Astrocyte of the hippocampus (primary cell): ENCODE measurements at places on chromosomes 1 and 21.
A peak's percentile ranks its signal among the peaks of the same experiment; 100 is the strongest.

- no peak for DNase-seq
These were observed 154.9 kb downstream of the RERE start for GRCh38 chr1:8662380-8663072.

DNA sequence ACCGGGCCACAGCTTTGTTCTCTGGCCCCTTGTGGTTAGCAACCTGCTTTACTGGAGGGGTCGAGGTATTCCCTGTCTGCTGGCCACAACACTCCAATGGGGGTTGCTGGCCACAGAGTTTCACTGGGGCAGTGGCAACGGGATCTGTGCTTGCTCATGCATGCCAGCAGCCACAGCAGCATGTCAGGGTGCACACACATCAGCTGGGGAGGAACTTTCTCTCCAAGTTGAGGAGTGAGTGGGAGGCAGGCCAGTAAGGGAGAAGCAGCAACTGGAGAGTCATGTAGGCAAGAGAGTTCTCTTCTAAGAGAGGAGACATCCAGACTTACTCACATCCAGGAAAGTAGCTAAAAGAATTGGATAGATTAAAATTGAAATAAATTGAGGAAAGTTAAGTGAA lies 38.0 kb downstream of the SAMD13 start:
- DNase-seq: no peak

DNA sequence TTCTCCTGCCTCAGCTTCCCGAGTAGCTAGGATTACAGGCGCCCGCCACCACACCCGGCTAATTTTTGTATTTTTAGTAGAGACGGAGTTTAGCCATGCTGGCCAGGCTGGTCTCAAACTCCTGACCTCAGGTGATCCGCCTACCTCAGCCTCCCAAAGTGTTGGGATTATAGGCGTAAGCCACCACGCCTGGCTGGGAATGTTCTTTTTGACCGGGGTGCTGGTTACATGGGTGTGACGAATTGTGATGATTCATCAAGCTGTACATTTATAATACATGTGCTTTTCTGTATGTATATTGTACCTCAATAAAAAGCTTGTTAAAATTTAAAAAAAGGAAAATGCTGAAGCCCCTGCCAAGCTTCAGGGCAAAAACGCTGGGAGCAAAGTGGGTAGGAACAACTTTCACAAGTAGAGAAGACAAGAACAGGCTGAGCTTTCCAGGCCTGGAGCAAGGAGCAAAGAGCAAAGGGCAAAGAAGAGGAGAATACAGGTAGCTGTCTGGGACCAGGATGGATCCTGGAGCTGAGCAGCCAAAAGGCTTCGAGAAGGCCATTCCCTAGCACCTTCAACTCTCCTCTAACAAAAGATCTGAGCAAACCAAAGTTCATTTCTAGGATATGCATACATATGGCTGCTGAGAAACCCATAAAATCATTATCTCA lies 20.5 kb upstream of the YRDC start:
- DNase-seq: no peak

- DNase-seq: no peak
These were observed 40.5 kb upstream of the ZNF648 start for GRCh38 chr1:182102043-182102416.

GRCh38 chr1:51686450-51686849 lies 69.6 kb downstream of the OSBPL9 start:
- no peak for DNase-seq

DNA sequence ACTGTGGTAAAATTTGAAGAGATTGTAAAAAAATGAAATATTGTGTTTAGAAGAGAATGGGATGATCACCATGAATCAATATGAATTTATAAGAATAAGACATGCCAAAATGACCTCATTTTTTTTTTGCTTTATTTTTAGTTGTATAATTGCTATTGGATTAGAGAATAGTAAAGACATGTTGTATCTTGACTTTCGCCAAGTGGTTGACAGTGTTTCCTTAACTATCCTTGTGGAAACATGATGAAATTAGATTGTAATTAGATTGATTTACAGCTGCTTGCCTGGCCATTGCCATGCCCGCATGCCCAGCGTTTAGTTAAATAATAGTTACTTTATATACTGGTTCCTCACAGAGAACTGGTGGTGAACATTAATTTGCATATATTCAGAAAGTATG lies 154.9 kb downstream of the MAGI3 start:
- DNase-seq: no peak

DNA sequence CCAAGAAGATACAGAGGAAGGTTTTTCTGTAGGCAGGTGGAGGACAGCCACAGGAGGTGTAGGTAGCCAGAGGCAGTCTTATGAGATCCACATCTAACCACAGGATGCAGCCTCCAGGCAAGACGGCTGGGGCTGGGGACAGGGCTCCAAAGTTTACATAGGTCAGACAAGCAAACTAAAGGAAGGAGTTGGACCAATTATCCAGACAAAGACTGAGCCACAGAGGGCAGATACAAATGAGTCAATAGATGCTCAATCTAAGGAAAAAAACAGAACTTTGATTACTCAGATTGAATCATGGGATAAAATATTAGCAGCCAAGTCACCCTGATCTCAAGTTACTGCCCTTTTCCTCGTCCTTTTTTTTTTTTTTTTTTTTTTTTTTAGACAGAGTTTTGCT lies 91.6 kb downstream of the RGS7 start:
- DNase-seq: no peak

DNA sequence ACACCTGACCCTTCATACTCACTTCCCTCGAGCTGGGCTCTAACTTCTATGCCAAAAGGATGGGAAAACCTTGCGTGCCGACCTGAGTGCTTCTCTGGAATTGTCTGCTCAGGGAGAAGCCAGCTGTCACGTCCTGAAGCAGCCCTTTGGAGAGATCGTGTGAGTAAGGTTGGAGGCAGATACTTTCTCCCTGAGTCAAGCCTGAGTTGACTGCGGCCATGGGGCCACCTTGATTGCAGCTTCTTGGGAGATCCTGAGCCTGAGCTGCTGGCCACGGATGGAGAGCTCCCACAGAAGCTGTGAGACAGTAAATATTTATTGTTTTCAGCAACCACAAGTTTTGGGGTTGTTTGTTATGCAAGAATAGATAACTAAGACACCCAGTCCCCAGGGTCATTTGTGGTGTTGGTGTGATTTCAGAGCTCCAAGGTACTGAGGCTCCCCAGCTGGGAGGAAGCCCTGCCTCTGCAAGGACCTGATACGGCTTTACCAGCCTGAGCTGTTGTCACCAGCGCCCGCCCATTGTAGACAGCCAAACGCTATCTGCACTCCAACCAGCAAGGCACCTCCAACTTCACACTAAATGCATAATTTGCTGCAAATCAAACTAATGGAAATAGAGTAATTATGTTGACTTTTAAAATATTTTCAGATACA lies 531.6 kb downstream of the PTPRU start:
- no peak for DNase-seq

- peak; percentile 20 for DNase-seq
These were observed 25.6 kb upstream of the RGS13 start for GRCh38 chr1:192610112-192610889.

DNA sequence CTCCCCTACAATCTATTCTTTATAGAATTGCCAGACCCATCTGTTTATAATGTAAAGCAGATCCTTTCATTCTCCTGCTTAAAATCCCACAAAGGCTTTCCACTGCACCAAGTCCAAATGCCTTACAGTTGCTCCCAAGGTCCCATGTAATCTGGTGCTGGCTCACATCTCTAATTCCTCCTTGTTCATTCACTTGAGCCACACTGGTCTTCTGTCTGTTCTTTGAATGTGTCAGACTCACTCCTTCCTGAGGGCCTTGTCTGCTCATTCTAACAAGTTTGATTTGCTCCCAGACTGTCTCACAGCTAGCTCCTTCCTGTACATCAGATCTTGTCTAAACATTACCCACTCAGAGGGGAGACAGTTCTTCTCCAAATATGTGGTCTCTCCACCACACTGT lies 38.9 kb downstream of the ALG14 start:
- peak; percentile 39 for DNase-seq

- DNase-seq: peak; percentile 51
These were observed 385.4 kb downstream of the DISC1 start for GRCh38 chr1:232011961-232012360.

- no peak for DNase-seq
These were observed 54.4 kb upstream of the RIPK4 start for GRCh38 chr21:41821081-41821755.

DNA sequence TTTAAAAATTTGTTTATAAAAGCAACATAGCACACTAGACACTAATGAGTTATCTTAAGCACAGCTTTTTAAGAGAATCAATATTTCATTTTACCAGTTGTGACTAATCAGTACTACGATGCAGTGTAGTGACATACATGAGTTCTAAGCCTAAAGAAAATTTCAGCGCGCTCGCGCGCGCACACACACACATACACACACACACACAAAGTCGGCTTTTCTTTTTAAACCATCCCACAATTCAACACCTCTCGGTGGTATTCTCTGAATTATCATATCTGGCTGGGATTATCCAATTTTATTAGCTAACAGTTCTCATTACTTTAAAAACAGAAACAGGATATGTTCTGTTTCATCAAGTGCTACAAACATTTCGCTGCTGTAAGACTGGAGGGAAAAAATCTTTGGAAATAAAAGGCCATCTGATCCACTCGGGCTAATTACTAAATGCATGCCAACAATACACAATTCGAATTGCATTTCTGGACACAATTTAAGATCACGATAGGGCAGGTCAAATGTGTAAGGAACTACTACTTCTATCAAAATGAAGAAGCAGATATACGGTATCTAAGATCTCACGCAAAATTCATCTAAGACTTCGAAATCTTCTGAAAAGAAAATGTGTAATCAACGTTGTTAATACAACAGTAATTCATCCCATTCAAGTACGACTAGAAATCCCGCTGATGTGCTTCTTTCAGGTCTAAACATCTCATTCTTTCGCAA lies 1.2 kb downstream of the TUT4 start:
- peak; percentile 62 for DNase-seq

DNA sequence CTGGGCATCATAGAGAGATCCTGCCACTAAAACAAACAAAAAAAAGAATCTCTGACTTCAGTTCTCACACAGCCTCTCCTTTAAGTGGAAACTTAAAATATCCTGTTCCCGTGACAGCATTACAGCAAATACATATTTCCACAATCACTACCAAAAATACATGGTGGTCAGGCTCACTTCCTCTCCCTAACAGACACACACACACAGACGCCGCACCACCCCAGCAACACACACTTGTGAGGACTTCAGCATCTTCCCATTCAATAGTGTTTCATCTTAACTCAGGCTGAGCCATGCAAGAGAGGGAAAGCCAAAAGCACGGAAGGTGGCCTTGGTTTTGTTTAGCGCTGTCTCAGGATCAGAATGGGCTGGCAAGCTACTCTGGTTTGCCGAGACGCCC lies 21.9 kb downstream of the KIAA1614 start:
- DNase-seq: no peak

DNA sequence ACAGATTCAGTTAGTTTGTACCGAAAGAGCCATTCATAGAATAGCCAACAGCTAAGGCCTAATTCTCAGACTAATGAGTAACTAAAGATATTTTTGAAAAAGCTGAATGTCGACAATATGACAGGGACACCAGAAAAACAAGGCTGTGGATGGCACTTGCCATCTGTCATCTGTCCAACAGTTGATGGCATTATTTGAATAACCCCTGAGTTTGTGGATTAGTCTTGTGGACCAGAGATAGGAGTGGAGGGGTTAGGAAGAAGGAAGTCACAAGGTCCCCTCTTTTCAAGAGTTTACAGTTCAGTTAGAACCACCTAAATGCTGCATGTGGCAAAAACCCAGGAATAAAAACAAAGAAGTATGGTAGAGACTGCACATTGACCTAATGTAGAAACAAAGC lies 356.5 kb upstream of the DUSP10 start:
- DNase-seq: no peak

GRCh38 chr1:160374306-160375110 lies 7.6 kb downstream of the NHLH1 start:
- no peak for DNase-seq

- DNase-seq: no peak
These were observed 31.7 kb downstream of the DSTYK start for GRCh38 chr1:205179842-205180241.

DNA sequence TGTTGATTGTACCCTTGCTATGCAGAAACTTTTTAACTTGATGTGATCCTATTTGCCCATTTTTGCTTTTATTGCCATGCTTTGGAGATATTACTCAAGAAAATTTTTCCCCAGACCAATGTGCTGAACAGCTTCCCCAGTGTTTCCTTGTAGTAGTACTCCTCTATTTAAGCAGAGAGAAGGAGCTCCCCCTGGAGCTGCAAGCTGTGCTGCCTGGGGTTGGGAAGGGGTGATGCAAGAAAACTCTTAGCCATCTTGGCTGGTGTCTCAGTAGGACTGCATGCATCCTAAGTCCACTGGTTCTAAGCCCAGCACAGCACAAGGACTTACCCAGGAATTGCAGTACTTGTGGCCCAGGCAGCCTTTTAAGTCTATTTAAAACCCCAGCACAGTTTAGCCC lies 121.6 kb downstream of the NTMT2 start:
- DNase-seq: no peak

- DNase-seq: no peak
These were observed 235.4 kb upstream of the KAZN start for GRCh38 chr1:14363036-14363590.

- peak; percentile 89 for DNase-seq
These were observed 80.3 kb downstream of the NENF start for GRCh38 chr1:212512816-212513559.

DNA sequence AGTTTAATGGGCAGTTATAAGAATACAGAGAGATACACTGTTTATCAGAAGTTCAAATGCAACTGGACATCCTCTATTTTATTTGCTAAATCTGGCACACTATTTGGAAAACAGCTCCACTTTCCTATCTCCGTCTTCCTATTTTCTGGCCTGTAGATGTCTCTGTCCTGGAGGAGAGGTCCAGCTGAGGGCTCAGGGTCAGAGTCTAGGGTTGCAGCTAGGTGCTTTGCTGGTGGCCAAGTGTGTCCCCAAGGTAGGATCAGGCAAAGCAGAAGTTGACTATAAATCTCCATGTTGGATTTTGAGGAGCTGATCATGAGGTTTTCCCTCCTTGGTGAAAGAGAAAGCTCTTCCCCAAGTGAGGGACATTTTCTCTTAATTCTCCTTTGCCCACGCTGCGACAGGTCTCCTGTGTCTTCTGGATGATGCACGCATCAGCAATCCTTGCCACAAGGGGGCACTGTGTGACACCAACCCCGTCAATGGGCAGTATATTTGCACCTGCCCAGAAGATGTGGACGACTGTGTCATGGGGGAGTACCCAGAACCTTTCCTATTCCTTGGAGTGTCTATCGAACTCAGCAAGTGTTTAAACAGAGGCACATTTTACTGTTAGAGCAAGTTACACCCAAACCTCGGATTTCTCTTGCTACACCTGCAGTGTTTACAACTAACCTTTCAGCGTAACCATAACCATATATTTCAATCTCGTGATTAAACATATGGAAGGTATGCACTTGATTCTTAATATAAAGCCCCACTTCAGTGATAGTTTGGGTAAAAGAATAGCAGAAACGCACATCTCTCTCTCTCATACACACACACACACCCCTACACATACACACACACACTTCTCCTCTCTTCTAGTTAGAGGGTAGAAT lies 10.2 kb downstream of the ADAM30 start:
- peak; percentile 54 for DNase-seq
